ENCODE measurements at places on chromosomes 7 and 10.

DNA sequence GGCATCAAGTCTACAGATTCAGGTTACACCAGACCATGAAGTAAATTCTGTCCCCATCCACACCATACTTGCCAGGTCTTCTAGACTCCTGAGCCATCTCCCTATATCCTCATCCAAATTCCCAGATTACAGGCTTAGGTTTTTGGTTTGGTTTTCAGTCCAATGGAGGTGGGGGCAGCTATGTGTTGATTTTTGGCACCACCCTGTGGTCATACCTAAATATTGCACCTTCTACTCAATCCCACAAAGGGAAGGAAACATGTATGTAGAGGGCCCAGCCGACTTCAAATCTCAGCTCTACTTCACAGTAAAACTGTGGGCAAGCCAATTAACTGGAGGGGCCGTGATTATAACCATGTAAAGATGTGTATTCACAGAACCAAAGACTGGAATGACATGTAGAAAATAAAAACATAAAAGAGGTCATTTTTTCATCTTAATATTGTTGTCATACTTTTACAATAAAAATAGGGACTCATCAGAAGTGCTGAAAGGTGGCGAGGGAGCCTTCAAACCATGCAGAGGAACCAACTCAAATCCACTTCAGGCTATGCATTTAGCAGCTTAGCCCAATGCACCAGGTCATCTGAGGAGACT, 19.8 kb downstream of the ERCC6 start:
- peak; percentile 12 for DNase-seq

DNA sequence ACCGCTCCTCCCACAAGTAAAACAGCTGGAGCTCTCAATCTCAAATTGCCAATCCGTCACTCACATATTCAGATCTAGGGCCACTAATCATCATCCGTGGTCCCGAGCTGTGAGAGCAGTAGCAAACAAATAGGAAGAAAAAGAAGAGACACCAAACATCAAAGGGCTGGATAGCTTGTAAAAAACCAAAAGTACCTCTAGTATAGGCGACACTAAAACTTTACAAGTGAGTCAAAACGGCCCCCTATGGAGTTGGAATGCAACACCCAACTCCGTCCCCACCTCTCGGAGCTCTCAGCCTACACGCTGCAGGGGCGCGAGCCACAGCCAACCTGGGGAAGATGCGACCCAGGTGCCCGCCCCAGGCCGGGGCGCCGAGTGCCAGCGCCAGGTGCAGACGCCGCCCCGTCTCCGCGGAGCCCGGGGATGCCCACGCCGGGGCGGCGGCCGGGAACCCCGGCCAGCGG, 581 bp downstream of the FAM3C start:
- DNase-seq, result peak; percentile 19

- no peak for DNase-seq
Measured at GRCh38 chr7:91165006-91165845, 99.0 kb upstream of the FZD1 start.

DNA sequence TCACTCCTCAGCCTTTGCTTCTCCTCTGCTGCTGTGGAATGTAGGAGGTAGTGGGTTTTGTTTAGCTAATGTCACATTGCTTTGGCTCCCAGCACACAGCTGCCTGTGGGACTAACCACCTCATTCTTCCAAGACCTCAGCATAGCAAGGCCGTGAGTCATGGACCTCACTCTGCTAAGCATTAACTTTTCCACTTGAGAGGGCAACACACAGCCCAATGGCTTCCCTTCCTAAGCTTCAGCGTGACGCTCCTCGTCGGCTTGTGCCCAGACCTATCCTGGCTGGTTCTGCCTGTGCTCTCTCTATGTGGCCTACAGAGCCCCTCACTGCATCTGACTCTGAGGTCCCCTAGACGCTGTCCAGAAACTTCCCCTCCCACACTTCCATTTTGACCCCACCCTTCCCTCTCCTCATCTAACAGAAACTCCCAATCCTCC, 23.3 kb downstream of the MYOF start:
- no peak for DNase-seq

GRCh38 chr7:70042533-70042932, 444.3 kb downstream of the AUTS2 start:
- DNase-seq, result no peak

DNA sequence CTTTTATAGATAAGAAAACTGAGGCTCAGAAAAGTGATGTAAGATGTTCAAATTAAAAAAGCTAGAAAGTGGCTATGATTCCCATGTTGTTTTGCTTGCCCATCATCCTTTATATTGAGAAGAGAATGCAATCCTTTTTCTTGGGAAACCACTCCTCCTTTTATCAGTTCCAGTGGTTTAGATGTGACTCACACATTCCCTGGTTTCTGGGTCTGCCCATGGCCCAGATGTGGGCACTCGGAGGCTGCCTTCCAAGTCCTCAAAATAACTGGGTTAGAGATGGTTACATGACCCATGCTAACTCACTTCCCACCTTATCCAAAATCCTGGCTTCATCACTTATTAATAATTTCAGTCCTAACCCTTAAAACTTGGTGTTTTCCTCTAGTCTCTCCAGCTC, 550.0 kb downstream of the MDFIC start:
- DNase-seq, result no peak
